Transverse colon (tissue), 4 donors: ENCODE measurements at places on chromosomes 2 and 18. TPM values are rescaled to one million over a fixed set of nuclear protein-coding genes. Genes with fewer than 3 reads are reported as not detected.

GRCh38 chr18:78664048-78664447 lies 315.6 kb upstream of the SALL3 start:
- no peak for DNase-seq

GRCh38 chr2:8096484-8096883 lies 585.4 kb upstream of the ID2 start:
- DNase-seq = no peak

Gene CGREF1
- not detected for total RNA-seq

Gene CYRIA
- total RNA-seq = 2.9 TPM

DNA sequence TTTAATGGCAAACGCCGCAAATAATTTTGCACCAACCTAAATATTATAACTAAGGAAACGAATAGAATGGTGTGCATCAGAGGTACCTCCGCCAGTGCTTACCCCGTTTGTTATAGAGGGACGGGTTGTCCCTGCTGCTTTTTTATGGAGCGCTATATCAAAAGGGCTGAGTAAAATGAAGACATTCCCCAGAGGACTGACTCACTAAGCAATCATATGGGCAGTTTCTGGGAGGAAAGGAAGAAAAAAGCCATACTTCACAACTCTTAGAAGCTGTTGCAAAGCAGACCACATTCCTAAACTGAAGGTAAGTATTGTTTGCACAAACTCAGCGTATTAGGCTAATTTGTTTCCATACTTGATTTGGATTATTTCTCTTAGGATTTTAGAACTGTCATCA lies 12.9 kb downstream of the ID2 start:
- DNase-seq = no peak

Gene PER2
- 19.1 TPM for total RNA-seq

DNA sequence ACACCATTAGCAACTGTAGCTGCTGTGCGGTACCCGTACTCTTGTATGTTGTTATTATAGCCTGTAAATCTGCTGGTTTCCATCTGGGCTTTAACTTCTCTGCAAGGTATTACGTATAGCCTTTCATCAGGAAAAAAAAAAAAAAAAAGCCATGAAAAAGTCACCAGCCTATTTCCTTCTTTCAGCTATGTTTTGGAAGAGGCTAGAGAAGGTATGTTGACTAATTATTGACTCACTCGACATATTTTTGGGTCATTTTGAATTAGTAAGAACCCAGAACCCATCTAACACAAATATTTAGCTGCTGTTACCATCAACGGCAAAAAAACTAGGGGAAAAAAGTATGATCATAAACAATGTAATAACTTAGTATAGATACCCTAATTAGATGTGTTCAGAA lies 1395.6 kb downstream of the SUCLG1 start:
- DNase-seq = no peak

Gene KIAA2012
- total RNA-seq = not detected

DNA sequence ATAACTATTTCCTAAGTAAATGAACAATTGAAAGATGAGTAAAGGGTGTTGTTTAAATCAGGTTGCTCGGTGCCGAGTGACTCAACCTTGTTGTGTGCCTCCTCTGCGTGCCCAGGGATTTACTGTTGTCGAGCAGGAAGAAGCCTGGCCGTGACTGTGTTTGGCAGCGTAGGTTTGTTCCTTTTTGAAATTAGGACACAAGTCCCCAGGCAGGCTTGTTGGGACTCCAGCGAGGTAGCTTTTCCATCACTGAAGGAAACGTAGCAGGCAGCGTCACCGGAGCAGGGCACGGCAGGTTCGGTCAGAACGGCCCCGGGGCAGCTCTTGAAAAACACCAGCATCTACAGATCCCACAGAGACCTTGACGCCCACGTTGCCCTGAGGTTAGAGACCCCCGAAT lies 48.6 kb downstream of the TMEM18 start:
- no peak for DNase-seq

- DNase-seq = no peak
Measured at GRCh38 chr2:210315015-210315788, at the start of gene MYL1. TSS of gene MYL1 (minus strand) at chr2:210315174. CDS start at chr2:210315042, 132 bp downstream.

GRCh38 chr18:78330766-78331165 lies 648.9 kb upstream of the SALL3 start:
- DNase-seq = no peak

- DNase-seq = peak; percentile 66
Measured at GRCh38 chr2:108583903-108584520, 49.7 kb downstream of the LIMS1 start.

Gene RSAD2
- not detected for total RNA-seq

Gene CYTIP
- total RNA-seq = 4.9 TPM

Gene MOGAT1
- total RNA-seq = not detected

DNA sequence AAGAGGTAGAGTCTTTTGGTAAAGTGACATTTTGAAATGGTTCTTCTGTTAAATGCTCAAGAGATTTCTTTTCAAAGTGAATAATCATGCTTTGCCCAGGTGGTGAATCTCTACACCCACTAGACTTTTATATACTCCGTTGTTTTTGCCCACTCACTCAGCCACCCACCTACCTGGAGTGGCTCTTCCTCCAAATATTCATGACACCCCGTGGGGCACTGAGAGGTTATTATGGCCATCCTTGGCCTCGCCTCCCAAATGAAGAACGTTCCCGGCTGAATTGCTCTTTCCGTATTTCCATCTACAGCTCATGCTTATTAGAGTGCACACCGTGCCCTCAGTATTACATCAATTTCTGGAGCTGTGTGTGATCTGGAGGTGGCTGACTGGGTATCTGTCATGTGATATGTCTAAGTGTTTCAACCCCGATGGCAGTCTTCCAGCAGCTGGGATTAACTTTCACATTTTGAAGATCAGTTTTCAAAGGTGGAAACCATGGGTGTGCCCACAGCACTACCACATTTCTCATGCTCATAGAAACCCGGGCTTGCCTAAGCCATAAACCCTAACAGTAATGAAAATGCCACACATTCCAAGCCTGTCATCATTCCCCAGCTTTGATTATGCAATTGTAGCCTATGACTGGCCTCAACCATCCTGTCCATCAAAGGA lies 406.6 kb upstream of the MMADHC start:
- DNase-seq = peak; percentile 52

Gene INO80C
- 277 TPM for total RNA-seq
